ENCODE measurements at places on chromosomes 2 and 18.

DNA sequence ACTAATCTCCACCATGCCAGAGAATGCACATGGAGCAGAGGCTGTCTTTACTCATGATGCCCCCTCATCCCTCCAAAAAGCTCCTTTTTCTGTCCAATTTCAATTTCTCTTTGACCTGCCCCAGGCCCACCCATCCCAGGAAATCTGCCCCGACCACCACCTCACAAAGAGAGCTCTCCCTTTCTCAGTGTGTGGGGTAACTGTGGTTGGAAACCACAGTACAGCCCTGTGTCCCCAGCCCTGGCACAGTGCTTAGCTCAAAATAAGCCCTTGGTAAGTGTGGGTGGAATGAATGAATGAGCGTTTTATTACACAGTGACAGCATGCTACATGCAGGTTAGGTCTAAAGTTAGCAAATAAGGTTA, 43.7 kb upstream of the CAB39 start:
- DNase-seq, result no peak

DNA sequence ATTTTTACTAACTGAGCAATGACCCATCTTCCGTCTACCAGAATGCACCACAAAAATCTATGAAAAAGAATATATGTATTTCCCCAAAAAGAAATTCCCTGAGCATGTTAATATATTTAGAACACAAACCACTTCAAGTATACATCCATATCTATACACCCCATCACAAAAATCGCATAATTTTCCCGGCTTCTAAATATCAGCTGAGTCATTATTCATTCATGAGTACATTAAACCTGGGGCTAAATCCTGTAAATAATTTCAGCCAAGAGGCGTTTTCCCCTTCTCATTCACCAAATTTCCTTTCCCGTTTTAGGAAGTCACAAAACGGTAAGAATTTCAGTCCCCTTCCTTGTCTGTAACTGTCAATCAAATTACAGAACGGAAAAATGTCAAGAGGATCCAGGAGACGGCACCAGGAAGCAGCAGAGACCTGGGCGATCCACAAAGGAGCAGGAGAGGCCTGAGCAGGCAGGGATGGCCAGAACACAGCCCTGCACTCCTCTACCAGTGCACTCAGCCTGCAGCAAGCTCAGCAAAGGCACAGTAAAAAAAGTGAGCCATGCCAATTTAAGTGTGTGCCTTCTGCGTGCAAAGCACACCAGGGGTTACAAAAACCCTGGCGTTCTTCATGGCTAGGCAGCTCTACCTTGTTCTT, 300.7 kb downstream of the TCF4 start:
- no peak for DNase-seq

- DNase-seq, result peak; percentile 6
Observed at GRCh38 chr18:10421859-10422258, 32.6 kb upstream of the APCDD1 start.

DNA sequence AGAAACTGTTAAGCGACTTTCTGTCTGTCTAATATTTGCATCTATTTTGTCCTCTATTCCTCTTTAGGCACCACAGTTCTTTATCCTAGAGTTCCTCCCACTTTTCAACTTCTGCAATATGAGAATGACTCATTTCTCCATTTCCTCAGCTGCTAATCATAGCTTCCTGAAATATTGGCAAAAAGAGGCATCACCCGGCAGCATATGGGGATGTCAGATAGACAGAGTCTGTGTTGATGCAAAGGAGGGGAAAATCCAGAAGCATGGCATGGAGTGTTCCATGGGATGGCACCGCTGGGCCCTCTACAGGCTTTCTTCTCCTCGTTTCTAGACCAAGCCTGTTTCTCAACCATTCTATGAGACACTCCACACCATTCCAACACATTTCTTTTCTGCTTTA, 93.4 kb downstream of the DOCK10 start:
- no peak for DNase-seq

DNA sequence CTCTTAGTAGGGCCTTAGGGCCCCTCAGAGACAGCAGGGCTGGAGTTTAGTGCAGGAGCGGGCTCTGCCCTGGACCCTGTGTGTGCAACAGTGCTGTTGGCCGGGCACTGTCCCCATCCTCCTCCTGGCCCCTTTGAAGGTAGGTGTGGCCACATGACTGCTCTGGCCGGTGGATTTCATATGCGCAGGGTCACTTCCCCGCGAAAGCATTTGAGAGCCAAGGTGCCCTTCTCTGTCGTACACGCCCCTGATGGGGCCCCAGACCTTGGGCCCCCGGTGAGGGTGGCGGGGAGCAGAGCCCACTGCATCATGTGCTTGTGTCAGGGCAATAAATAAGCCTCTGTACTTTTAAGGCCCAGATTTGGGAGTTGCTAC, 15.5 kb downstream of the TMEM177 start:
- DNase-seq, result no peak

Data from fibroblast of the conjunctiva (primary cell).